Activated T-helper 1 cell treated with anti-CD3 and anti-CD28 coated beads, Interleukin-2, amount 50 U/mL, for 16 hours (primary cell): ENCODE measurements at places on chromosomes 3 and 15.

- no peak for DNase-seq
Measured at GRCh38 chr15:98292442-98293240, 332.1 kb downstream of the ARRDC4 start.

- DNase-seq: no peak
Measured at GRCh38 chr15:90889313-90889730, 5.0 kb downstream of the FES start.

GRCh38 chr15:33283576-33283975 lies 27.2 kb upstream of the RYR3 start:
- DNase-seq: no peak

DNA sequence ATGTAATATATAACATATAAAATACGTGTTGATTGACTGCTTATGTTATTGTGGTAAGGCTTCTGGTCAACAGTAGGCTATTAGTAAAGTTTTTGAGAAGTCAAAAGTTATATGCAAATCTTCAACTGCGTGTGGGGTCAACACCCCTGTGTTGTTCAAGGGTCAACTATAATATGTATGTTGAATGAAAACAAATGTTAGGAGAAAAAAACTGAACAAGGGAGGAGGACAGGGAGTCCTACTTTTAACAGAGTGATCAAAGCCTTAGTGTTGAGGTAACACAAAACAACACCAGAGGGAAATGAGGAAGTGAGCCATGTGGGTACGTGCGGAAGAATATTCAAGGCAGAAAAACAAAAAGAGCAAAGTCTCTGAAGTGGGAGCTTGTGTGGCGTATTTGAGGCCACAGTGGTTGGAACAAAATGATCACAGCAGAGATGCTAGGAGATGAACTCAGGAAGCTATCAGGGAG lies 62.5 kb downstream of the SFMBT1 start:
- DNase-seq: no peak

- DNase-seq: no peak
Measured at GRCh38 chr15:42032376-42033213, 11.8 kb upstream of the PLA2G4E start.

- DNase-seq: no peak
Measured at GRCh38 chr3:60754617-60755016, 496.6 kb downstream of the FHIT start.

DNA sequence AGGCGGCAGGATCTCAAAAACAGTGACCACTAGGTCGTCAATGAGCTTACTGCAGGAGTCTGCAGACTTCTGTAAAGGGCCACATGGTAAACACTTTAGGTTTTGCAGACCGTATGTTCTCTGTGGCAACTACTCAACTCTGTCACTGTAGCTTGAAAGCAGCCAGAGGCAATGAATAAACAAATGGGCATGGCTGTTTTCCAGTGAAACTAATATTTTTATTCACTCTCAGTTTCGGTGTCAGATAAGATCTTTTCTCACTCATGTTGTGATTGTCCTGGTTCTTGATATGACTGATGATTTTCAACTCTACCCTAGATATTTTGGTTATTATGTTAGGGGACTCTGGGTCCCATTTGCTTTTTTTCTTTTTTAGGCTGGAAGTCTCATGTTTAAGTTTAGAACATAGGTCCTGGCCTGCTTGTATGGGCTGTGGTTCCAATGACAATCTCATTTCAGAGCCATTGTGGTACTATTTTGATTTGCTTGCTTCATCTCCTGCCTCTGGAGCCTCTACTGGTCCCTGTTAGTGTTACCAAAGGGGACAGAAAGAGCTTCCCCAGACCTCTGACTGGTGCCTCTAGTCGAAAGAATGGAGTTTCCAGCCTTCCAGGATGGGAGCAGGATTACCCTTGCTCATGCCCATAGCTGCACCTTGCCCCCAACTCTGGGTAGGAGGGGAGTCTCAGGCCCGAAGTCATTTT lies 222.0 kb downstream of the STT3B start:
- no peak for DNase-seq

DNA sequence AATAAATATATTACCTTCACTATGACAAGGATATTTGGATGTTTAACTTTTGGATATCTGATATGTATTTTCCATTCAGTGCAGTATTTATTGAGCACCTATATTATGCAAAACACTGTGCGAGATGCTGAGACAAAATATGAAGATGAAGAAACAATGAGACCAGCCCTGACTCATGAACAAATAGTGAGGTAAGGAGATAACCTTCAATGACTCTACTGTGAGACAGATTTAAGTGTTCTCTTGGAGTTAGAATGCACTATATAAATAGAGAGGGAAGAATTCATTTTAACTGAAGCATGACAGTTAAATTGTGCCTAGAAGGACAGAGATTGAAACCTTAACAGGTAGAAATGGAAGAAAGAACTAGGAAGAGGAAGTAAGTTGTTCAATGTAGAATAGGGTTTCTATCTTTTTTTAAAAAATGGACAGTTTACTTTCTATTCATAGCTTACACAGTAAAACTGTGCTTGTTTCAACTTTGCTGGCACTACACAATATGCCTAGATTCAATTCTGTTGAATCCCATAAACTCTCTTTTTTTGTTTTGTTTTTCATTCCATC lies 124.2 kb downstream of the ZBTB20 start:
- DNase-seq: no peak

- DNase-seq: no peak
Measured at GRCh38 chr3:123642957-123643330, 58.1 kb upstream of the HACD2 start.

DNA sequence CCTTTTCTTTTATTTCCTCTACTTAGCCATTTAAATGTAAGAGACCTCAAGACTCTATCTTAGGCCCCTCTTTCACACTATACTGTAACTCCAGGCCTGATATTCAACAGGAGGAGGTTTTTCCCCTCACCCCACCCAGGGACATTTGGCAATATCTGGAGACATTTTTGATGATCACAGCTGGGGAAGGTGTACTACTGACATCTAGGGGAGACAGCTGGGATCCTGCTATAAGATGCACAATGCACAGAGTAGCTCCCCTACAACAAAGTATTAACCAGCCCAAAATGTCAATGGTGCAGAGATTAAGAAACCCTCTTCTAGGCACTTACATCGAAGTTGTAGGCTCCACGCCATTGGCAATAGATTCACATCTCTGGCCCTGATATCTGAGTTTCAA lies 517.5 kb upstream of the UBE2E2 start:
- no peak for DNase-seq

GRCh38 chr3:110181226-110181625 lies 843.9 kb upstream of the DPPA4 start:
- no peak for DNase-seq

GRCh38 chr3:97765336-97765735 lies 778 bp downstream of the ARL6 start:
- no peak for DNase-seq

DNA sequence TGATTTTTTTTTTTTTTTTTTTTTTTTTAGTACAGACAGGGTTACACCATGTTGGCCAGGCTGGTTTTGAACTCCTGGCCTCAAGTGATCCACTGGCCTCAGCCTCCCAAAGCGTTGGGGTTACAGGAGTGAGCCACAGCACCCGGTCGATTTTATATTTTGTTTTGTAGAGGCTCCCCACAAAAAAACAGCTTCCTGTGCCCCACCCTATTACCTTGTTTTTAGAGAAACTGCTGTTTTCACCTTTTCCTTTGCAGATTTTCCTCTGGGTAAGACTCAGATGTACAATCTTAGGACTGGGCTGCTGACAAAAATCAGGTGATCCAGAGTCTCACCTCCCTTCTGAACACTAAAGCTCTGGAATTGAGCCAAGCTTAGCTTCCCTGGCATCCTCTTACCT lies 20.6 kb downstream of the ARRDC4 start:
- DNase-seq: no peak

- DNase-seq: no peak
Measured at GRCh38 chr3:57131210-57131588, 34.0 kb downstream of the IL17RD start.

GRCh38 chr15:90742087-90742486 lies 24.9 kb downstream of the BLM start:
- no peak for DNase-seq

DNA sequence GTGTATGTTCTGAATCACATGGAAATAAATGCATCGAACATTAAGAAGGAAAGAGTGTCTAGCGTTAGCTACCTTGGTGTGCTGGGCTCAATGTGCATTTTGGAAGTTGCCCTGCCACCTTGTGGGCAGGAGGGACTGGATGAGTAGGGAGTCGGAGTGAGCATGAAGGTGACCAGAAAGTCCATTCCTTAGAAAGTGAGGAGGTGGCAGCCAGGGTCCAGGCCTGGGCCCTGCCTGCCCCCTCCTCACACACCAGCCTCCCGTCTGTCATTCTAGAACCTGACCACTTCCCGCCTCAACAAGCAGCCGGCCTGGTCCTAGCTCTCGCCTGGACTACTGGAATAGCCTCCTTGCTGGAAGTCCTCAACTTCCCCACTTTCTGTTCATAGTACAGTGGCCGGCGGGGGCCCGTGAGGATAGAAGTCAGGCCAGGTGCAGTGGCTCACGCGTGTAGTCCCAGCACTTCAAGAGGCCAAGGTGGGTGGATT lies 10.2 kb upstream of the GATA2 start:
- no peak for DNase-seq

GRCh38 chr15:86690566-86690965 lies 610.9 kb downstream of the AGBL1 start:
- DNase-seq: no peak

GRCh38 chr3:54818486-54818885 lies 109.4 kb downstream of the LRTM1 start:
- no peak for DNase-seq

DNA sequence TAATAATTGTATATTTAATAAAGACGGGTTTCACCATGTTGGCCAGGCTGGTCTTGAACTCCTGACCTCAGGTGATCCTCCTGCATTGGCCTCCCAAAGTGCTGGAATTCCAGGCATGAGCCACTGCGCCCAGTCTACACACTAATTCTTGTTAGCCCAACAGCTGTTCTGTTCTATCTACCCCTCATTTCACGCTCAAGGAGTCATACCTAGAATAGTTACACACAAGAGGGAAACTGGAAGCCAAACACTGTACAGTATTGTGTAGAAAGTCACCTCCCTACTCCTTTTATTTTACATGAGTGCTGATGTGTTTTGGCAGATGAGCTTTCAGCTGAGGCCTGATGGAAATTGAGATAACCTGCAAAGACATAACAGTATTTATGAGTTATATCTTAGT lies 13.4 kb upstream of the CTDSPL2 start:
- DNase-seq: no peak

DNA sequence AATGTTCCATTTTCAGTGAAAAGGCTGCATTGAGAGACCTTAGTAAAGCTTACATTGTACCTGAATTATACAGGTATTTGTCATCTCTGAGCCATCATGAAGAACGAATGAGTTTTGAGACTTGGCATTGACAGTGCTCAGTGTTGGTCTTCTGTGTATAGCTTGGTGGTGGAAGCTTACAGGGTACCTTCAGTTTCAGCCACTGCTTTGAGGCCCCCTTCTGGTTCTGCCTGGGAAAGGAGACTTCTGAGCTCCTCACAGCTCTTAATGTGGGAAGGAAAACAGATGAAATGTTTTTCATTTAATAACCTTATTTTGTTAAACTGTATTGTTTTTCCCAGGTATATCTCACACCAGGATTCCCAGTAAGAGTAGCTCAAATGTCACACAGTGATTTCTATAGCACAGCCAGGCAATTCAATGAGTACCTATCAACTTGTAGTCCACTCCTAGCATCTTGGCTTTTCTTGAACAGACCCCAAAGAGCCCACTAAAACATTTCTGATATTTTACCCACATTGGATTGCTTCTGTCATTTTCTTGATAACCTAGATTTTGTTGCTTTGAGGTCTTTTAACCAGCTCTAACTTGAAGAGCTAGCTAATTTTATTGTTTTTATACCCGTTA lies 5.6 kb downstream of the SERPINI1 start:
- DNase-seq: no peak

- DNase-seq: no peak
Measured at GRCh38 chr15:101537483-101538080, 48.1 kb upstream of the PCSK6 start.

- no peak for DNase-seq
Measured at GRCh38 chr15:87755226-87755625, 501.3 kb downstream of the NTRK3 start.

DNA sequence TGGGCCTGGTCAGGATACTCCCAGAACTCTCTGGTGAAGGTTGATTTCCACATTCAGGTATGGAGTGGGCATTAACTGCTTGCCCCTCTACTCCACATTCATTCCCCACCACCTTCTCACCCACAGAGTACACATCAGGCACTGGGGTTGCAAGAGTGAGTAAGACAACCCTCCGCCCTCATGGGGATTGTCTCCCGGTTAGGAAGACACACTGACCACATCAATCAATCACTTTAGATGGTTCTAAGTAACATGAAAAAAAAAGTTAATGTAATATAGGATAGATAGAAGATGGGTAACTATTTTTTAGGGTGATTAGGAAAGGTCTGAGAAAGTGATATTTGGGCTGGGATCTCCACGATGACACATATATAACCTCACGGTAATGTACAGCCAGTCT lies 116.0 kb upstream of the NEO1 start:
- DNase-seq: no peak

- no peak for DNase-seq
Measured at GRCh38 chr3:118772036-118772435, 262.6 kb downstream of the IGSF11 start.

- DNase-seq: no peak
Measured at GRCh38 chr3:99506-99905, 97.1 kb upstream of the CHL1 start.

DNA sequence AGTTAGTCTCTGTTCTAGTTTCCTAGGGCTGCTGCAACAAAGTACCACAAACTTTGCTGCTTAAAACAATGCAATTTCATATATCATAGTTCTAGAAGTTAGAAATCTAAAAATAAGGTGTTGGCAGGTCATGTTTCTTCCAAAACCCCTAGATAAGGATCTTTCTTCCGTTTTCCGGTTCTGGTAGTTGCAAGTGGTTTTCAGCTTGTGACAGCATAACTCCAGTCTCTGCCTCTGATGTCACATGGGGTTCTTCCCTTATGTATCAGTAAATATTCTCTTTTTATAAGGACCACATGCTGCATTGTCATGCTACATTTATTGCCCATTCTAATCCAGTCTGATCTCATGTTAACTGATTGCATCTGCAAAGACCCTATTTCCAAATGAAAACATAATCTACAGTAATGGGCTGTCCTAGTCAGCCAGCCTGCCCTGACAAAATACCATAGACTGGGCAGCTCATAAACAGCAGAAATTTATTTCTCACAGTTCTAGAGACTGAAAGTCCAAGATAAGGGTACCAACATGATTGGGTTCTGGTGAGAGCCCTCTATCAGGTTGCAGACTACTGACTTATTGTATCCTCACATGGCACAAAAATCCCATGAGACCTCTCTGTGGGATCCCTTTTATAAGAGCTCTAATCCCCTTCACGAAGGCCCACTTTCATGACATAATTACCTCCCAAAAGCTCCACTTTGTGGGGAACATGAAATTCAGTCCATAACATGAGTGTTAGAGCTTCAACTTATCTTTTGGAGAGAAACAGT lies 642.0 kb upstream of the NAALADL2 start:
- no peak for DNase-seq

DNA sequence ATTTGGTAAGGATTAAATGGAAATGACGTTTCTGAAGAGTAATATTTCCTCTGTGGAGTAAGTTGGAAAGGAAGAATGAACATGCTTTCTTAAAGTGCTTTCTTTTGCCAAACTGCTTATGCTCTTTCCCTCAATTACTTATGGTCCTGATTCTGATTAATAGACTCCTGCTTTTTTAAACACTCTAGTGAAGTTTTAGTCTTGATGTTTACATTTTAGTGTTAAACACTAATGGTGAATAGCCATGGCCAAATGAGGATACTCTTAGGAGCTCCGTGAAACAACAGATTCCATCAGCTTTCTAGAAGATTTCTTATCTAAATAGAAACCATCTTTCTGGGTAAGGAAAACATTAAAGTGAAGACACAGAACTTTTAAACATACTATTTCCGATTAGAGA lies 117.6 kb downstream of the P3H2 start:
- no peak for DNase-seq
